Activated CD4-positive, alpha-beta T cell treated with anti-CD3 and anti-CD28 coated beads, Interleukin-2, Interleukin-6, amounts not matched to agents 100 ng/mL and 50 ng/mL, durations not matched to agents 16 hours and 8 hours (primary cell): ENCODE measurements at places on chromosomes 11 and 22.

GRCh38 chr11:102534261-102534872 lies 3.8 kb upstream of the MMP7 start:
- no peak for DNase-seq

DNA sequence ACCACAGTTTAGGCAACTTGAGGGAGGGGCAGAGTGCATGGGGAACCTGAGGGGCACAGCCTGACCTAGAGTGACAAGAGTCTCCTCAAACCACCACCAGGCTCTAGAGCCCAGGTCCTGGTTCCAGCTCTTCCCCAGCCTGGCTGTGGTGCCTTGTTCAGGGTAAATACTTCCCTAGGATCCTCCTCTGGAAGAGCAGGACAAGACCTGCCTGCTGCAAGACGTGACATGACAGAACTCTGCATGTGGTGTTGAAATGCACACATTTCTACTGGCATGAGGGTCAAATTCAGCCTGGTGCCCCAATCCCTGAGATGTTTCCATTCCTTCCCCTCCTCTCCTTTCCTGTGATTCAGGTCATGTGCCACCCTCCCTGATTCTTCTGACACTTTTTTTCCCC lies 3.3 kb downstream of the SEC14L2 start:
- no peak for DNase-seq

- no peak for DNase-seq
Measured at GRCh38 chr11:113956986-113957385, 17.9 kb upstream of the HTR3A start.

GRCh38 chr22:37765498-37765897 lies 42.2 kb upstream of the GCAT start:
- no peak for DNase-seq

GRCh38 chr11:134853992-134854991 lies 442.2 kb upstream of the B3GAT1 start:
- DNase-seq, result no peak

DNA sequence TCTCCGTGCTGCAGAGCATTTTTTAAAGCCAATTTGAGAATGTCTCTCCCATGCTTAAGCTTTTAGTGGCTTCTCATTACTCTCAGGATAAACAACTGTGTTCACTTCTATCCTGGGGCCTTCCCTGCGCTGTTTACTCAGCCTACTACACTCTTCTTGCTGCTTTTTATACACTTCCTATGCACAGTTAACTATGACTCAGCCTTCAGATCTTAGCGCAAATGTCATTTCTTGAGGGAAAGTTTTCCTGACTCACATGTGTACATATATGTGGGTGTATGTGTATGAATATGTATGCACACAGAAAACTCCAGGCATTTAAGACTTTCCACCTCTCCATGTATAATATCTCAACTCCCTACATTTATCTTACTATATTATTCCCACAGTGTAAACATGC lies 9.8 kb downstream of the THAP12 start:
- peak; percentile 68 for DNase-seq

DNA sequence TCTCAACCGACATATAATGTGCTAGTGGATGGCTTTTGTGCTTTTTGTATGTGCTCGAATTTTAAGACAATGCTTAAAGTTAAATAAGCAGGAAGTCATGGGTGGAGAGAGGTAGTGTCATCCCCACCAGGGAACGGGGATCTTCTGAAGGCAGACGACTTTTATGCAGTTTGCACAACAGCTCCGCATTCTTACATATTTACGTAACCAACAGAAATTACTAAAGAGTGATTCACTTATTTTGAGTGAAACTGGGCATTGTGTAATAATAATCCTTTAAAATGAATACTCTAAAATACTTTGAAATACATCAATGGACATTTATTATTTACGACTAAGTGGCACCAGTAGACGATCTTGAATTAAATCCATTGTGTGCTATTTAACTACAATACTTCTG lies 305.1 kb downstream of the CNTN5 start:
- DNase-seq, result no peak

GRCh38 chr11:126348806-126349582 lies 6.5 kb upstream of the ST3GAL4 start:
- peak; percentile 23 for DNase-seq

DNA sequence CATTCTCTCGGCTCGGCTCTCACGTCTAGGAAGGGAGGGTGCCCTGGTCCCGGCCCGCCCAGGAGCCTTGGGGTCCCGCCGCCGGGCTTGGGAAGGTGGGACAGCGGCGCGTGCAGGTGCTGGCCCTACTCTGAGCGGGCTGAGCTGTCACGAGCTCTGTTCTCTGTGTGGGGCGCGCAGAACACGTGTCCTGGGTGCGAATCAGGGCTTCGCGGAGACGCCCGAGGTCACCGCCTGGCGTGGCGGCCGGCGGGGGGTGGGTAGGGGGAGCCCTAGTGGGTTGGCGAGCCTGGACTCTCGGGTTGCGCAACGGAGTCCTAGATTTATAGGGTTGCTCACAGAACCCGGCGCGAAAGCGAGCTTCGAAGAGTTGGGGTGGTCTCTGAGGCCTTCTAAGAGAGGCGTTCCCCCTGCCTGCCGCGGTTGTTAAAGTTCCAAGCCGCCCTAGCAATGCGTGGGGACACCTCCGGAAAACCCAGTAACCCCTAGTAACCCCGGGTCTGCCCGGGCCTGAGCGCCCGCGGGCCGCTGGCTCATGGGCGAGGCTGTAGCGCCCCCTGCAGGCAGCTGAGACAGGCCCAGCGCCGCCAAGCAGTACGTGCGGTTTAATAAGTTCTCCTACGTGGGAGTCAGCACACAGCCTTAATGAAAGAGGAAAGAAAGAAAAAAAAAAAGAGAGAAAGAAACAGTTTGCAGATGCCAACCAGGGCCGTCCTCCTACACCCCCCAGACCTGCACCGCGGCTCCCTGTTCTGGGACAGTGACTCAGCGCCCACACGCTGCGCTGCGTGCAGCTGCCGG lies 2.7 kb downstream of the ADM start:
- peak; percentile 82 for DNase-seq

- no peak for DNase-seq
Measured at GRCh38 chr22:33112580-33112979, 54.4 kb upstream of the SYN3 start.

DNA sequence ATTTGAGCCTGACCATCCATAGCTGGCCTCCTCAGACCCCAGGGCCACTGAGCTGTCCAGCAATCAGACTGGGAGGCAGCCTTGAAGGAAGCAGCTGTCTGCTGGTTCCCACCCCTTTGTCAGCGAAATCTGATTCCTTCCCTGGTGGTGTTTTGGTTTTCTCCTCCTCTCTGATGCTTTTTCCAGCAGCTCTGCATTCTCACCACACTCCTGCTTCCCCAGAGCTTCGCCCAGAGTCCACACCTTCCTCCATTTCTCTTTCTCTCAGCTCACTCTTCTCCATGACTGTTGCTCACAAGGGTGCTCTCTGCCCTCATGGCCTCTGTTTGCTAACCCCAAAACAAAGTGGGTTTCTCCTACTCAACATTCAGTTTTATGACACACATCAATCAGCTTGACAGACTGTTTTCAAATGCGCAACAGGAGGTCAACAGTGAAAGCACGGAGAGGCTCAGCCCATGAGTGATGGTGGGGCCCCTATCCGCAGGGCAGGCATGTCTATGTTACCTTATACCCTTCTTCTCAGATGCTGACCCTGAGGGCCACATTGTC lies 130.6 kb upstream of the MTNR1B start:
- DNase-seq, result no peak

DNA sequence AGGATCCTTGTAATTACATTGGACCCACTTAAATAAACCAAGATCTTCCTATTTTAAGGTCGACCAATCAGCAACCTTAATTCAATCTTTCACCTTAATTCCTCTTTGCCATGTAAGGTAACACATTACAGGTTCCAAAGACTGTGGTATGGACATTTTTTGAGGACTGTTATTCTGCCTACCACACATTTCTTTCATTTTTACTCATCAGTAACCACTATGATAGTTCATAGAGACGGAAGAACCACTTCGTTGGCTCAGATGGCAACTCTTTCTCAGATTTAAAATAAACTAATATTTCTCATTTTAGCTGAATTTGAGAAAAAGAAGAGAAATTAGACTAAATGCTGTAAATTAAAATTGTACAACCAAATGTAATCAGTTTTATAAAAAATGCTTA lies 96.3 kb downstream of the PAX6 start:
- DNase-seq, result peak; percentile 37

- no peak for DNase-seq
Measured at GRCh38 chr11:121463689-121464335, 11.0 kb upstream of the SORL1-AS1 start.

DNA sequence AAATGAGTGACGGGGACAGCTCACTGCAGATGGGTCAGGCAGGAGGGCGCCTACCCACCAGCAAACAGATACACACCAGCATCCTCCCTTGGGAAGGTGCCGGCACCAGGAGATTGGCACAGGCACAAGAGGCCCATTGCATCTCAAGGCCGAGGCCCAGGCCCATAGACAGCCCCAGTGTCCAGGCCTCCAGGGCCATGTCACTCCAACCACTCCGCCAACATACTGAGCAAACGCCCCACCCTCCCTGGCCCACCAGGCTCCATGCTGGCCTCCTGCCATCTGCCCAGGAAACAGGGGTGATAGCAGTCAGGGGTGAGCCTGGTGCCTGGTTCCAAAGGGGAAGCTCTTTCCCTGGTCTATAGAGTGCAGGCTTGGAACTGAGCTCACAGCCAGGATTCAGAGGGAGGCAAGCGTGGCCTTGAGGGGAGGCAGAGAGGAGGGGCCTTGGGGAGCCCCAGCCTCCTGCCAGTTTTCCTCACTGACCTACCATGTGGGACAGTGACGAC lies 34.7 kb downstream of the PISD start:
- DNase-seq, result no peak

DNA sequence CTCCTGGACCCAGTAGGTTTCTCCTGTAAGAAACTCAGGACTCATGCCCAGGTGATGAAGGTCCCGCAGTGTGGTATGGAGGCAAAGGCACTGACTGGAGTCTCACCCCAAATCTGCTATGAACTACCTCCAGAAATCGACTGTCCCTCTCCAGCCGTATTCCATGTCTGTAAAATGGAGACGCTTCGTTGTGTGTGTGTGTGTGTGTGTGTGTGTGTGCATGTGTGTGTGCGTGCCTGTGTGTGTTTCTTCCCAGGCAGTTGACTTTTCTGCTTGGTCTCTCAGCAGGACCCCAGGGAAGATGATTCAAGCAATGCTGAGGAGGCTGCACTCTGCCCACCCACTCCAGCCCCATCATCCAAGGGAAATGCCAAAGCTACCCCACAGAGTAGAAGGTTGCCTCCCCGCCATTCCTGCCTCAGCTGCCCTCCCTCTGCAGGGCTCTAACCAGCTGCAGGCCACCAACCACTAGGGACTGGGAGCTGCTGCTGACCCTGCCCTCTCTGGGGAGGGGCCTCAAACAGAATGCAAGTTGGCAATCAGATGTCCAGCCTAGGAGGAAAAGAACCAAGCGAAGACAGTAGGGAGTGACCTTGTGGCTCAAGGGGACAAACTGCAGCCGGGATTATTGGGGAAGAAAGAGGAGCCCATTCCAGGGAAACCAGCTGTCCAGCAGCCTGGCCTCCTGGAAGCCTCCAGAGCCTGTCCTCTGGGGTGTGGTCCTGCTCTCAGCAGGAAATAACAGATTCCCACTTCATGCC lies 56.2 kb downstream of the SLC22A12 start:
- no peak for DNase-seq

DNA sequence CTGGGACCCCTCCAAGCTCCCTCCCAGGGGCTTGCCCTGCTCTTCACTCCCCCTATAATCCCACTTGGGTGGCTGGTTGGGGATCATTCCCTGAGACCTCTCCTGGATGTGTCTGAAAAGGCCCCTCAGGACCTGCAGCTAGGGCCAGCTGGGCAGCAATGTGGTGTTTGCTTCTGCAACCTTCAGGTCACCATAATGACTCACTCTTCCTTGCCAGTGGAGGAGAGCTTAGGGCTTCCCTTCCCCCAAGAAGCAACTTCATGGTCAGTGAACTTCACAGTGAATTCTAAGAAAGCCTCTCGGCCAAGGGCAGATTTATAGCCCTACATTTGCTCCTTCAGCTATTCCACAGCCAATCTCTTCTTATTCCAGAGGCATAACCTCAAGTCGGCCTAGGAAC lies 45.1 kb upstream of the TSPAN18 start:
- no peak for DNase-seq

- DNase-seq, result no peak
Measured at GRCh38 chr11:93054279-93054678, 84.8 kb downstream of the MTNR1B start.

DNA sequence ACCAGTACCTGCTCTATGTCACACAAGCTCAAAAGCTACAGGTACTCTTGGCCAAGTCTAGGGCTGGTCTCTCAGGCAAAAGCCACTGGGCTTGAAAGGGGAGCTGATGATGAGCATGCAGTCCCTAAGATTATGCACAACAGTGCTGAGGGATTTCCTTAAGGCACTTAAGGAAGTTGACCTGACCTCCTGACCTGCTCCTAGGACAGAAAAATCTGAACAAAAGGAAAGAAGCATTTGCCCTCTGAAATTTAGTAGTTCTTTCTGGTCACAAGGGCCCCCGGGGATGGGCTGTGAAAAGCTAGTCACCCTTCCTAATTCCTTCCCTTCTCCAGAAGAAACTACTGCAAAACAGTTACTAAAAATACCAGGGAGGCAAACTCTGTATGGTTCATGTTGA lies 83.6 kb upstream of the PHOX2A start:
- DNase-seq, result no peak

DNA sequence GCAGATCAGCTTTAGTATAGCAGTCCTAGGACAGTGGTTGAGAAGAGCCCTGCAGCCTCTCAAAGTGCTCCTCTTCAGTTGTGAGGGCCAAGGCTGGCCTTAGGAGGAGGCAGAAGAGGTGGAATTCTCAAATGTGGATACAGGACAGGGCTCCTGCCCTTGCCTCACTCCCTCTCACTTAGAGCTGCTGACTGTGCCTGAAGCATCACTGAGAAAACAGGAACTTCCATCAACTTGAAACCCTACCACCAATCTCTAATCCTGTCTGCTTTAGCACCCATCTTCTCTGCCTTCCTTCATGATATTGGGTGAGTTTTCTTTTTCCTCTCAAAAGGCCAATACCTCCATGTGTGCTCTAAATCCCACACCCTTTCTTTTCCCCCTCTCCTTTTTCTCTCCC lies 14.4 kb upstream of the UCP3 start:
- no peak for DNase-seq

GRCh38 chr11:107836851-107837250 lies 21.7 kb downstream of the SLC35F2 start:
- no peak for DNase-seq

GRCh38 chr22:19275919-19276600 lies 15.5 kb downstream of the CLTCL1 start:
- DNase-seq, result no peak

- DNase-seq, result no peak
Measured at GRCh38 chr11:64029773-64030172, 6.0 kb upstream of the FLRT1 start.

DNA sequence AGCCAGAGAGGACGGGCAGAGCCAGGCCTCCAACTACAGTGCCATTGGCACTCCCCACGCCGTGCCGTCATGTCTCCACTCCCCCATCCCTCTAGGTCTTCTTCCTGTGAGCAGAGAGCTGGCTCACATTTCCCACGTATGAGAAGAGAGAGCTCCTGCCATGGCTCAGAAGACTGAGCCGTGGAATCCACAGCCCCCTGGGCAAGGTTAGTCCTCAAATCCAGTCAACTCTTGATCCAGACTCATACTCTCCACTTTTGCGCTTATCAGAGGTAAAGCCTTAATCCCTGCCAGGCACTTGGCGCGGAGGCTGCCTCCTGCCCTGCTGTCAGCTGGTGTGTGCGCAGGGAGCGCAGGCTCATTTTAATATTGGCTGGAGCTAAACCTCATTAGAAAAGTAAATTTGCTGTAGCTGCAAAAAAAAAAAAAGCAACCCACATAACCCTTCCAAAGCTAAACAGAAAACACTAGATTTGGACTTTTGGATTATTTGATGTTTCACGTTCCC lies 4.7 kb downstream of the B3GAT1 start:
- DNase-seq, result no peak

GRCh38 chr11:1041471-1041870 lies 5.0 kb upstream of the MUC6 start:
- no peak for DNase-seq
